Activated CD4-positive, alpha-beta T cell treated with anti-CD3 and anti-CD28 coated beads, Interleukin-2, Interleukin-4, amounts not matched to agents 100 ng/mL and 50 ng/mL, durations not matched to agents 16 hours and 8 hours (primary cell): ENCODE measurements at places on chromosomes 5 and 9.

GRCh38 chr5:179914032-179914755, 6.5 kb upstream of the TBC1D9B start:
- peak; percentile 9 for DNase-seq

DNA sequence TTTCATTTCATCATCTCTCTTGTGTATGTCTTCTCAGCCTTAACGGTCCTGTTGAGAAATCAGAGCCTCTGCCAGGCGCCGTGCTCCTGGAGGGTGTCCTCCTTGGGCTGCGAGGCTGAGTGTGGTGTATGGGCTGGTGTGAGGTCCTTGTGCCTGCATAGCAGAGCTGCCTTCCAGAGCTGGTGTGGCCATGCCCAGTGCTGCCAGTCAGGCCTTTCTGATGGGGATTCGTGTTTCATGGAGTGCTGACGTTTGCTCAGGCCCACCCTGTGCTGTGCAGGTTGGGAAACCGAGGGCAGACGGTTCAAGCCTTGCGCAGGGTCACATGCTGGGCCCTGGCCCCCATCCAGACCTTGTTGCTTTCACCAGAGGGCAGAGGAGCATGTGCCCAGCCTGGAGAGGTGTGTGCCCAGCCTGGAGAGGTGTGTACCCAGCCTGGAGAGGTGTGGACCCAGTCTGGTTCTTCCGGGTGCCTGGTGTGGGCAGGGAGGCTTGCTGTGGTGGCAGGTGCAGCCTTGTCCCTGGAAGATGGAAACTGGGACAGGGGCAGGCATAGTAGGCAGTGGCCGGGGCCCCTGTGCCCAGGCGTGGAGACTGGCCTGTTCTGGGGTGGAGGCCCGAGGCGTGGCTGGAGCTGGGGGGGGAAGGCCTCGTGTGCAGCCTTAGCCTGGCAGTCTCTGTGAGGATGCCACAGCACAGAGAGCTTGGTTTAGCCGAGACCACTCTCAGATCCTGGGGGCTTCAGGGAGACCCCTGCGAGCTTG, 84.0 kb downstream of the RXRA start:
- no peak for DNase-seq

DNA sequence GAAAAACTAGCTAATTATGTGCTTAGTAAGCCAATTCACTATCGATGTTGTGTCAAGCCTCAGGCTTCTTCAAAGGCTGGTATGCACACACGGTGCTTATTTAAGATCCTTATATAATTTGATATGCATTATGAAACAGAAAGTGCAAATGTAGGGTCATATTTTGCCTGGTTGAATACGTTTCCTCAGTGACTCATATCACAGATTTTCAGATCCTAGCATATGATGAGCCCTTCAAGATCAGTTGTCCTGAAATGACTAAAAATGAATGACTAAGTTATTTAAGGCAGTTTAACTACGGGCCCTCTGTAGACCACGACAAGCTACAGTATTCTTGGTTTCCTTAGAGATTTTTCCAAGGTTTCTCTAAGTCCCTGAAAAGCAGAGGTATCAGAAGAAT, 778.3 kb downstream of the PRELID2 start:
- peak; percentile 66 for DNase-seq

DNA sequence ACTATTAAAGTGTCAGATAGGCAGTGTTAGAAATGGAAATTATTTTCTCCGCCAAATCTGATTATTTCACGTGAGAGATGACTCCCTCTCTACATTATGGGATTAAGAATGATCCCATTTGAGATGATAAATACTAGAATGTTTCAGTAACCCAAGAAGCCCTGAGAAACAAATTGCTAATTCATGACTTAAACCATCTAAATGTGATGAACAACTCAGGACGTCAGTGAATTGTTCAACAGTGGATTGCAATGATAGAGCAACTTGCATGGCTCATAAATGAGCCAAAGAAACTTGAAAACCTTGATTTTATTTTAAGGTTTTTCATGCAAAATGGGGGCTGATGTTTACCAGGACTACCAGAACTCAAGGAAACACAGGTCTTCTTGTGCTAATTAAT, 350.5 kb upstream of the WWC1 start:
- no peak for DNase-seq

- DNase-seq: no peak
Observed at GRCh38 chr5:179610903-179611265, 12.6 kb downstream of the HNRNPH1 start.

- no peak for DNase-seq
Observed at GRCh38 chr5:66829826-66830225, 233.6 kb downstream of the MAST4 start.
